Pons (tissue), 1 donor: ENCODE measurements at places on chromosomes 13 and 19.
A peak's percentile ranks its signal among the peaks of the same experiment; 100 is the strongest.

- no peak for DNase-seq
Measured at GRCh38 chr19:3979289-3979673, 6.0 kb downstream of the EEF2 start.

DNA sequence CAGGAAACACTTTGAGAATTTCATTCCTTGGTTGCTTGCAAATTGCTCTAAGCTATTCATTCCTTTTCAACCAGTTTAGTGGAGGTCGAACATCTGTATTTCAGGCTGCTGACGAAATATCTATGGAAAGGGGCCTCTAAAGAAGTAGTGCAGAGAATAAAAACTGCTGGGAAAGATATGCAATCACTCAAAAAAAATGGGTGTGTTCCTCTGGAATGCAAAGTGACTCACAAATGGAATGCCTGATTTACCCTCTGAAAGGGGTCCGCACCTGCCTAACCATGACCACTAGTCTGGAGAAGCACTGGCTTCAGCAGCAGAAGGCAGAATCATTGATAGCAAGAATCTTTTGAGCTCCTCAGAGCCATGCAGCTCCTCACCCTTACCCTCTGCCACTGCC, 129.4 kb downstream of the PCDH9 start:
- no peak for DNase-seq

GRCh38 chr13:101706651-101707050, 254.2 kb downstream of the ITGBL1 start:
- DNase-seq: peak; percentile 17

GRCh38 chr13:78105656-78106055, 187.0 kb upstream of the EDNRB start:
- DNase-seq: peak; percentile 9

GRCh38 chr13:66689037-66689619, 541.0 kb downstream of the PCDH9 start:
- DNase-seq: peak; percentile 32

DNA sequence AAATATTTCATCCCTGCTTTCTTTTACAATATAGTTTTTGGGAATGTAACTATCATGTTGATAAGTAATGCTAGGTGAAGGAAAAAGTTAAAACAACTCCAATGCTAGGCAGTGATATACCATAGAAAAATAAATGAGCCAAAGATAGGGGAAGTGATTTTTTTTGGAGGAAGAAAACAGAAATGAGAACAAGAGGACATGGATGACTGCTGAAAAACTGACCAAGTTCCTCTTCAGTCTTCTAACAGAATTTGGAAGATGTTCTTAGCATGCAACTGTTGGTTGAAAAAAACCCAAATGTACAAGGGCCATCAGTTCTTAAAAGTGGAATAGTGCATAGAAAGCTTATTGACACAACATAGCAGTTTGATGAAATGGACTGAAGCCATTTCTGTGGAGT, 262.5 kb upstream of the STARD13 start:
- no peak for DNase-seq

DNA sequence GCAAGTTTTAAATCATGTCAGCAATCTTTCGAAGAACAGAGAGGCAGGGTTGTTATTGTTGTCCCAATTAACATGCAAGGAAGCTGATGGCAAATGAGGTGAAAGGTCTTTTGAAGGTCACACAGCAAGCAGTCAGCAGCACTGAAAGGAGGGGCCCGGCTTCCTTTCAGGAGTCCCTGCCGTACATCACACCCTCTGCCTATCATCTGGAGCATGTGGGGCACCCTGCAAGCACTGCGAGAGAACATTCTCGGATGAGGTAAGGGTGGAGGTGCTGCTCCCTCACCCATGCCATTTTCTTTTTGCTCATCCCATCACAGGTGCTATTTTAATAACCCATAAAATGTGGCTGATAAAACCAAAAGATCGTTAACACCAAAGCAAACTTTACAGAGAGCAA, 111.2 kb downstream of the ENOX1 start:
- no peak for DNase-seq

DNA sequence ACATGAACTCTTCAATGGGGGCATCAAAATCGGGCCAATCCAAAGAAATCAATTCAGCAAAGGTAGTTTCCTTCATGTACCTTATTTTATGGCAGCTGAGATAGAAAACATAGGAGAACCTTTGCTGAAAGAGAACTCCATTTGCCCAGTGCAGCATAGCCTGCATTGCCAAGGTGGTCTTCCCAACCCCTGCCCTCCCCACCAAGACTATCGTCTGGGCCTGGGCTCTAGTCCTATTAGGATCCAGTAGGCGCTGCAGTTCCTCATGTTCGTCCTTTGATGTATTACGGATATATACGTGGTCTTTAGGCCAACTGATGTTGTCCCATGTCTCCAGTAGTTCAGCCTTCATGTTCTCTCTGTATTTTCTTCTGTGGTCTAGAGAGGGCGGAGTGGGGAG, 19.2 kb downstream of the NLRP13 start:
- DNase-seq: no peak

DNA sequence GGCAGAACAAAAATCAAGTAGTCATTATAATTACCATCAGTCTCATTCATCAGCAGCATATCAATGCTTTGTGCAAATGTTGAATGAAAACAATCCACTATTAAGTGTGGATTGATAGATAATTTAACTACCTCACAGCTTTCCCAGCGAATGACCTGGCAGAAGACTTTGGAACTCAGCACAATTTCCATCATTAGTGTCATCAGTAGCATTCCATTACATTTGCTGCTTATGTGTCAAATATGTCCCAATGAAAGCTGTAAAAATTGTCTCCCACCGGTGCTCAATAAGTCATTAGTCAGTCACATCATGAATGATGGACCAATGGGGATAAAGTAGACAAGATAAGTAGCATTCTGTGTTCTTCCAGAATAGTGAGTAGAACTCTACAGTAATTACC, 1513.5 kb upstream of the PRR20A start:
- no peak for DNase-seq

DNA sequence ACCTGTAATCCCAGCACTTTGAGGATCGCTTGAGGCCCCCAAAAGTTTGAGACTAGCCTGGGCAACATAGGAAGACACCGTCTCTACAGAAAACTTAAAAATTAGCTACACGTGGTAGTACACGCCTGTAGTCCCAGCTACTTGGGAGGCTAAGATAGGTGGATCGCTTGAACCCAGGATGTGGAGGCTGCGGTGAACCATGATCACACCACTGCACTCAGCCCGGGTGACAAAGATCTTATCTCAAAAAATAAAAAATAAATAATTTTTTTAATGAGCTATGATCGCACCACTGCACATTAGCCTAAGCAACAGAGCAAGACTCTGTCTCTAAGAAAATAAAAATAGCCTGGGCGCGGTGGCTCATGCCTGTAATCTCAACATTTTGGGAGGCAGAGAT, 6.6 kb downstream of the RCBTB2 start:
- DNase-seq: no peak

GRCh38 chr13:108752276-108752675, 122.9 kb downstream of the MYO16 start:
- no peak for DNase-seq

- DNase-seq: no peak
Measured at GRCh38 chr19:55273978-55274707, 5.8 kb downstream of the HSPBP1 start.

DNA sequence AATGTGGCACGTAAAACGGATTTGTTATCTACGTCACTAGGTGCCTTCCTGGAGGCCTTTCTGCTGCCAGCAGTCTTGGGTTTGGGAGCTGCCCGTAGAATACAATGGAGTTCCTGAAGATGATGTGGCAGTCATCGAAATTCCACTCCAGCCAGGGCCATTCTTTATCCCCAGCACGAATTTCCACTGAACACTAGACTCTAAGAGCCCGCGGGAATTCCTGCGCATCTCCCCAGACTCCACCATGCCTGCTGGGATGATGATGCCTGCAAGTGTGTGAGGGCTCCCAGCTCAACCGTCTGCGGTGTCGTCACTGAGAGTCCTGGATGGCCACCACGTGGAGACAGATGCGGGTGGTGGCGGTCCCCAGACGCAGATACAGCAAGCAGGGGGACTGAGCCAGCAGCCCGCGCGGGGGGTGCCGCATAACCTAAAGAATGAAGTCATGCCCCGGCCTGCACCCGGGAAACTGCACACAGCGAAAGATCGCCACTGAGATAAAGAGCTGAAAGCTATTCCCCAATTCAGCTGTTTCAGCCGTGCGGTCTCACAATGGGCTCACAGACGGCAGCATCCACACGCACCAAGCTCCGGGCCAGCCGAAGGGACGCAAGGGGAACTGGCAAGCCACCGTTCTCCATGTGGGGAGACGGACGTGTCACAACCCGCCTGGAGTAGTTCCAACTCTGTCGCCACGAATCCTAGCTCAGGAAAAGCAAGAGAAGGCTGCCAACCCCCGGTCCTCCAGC, 41.1 kb downstream of the COL4A1 start:
- no peak for DNase-seq

- peak; percentile 39 for DNase-seq
Measured at GRCh38 chr19:50488389-50489194, 11.9 kb upstream of the GARIN5A start.

- no peak for DNase-seq
Measured at GRCh38 chr13:36718686-36719085, 44.9 kb downstream of the SERTM1 start.

- no peak for DNase-seq
Measured at GRCh38 chr19:27741236-27741635, 1471.7 kb downstream of the UQCRFS1 start.

DNA sequence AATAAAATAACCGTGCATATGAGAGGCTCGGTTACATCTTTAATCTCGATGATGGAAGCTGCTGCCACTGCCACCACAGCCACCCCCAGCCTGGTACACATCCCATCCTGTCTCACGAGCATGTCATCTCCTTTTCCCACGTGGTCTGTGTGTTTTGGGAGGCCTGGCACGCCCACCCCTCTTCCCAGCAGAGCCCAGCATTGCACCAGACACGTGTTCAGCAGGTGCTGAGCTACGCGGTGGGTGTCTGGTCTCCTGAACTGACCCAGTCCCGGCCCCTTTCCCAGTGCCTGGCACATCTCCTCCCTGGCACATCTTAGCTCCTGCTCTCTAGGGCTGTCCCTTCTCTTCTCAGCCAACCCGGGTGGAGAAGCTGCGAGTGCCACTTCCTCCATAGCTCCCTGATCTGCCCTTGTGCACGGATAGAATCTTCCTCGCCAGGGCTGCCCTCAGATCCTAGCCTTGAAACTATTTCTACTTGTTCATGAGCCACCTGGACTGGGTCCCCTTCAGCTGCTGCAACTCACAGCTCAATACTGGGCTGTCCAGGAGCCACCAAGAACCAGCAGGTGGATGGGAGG, 36.8 kb upstream of the ZNF536 start:
- DNase-seq: peak; percentile 36

GRCh38 chr13:38685974-38686576, 802 bp upstream of the FREM2 start:
- DNase-seq: peak; percentile 83

DNA sequence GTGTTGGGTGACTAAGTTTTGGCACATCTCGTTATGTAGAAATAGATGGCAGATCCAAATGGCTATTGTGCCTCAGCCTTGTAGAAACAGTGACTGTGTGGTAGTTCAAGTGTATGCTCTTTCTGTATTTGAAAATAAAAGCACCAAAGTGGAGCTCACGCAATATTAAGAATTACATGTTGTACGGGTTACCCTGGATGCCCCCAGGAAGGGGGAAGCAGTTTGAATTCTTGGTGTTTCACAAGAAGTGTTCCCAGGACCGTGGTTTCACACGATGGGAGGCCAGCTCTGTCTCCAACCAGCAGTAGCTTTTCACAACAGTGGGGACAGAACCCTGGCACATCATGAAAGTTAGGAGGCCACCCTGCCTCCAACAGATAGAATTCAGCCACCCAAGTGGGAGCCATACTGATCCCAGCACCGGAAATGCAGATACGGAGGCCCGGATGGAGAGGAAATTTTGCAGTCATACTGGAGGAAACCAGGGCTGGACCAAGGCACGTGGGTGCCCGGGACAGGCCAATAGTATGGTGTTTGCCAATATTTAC, 8.9 kb downstream of the FLT1 start:
- DNase-seq: no peak

- no peak for DNase-seq
Measured at GRCh38 chr13:64186071-64186470, 2770.4 kb upstream of the PCDH20 start.

- DNase-seq: no peak
Measured at GRCh38 chr13:33935969-33936368, 118.0 kb downstream of the RFC3 start.

GRCh38 chr19:10295847-10296591, 6.3 kb downstream of the ICAM5 start:
- no peak for DNase-seq

- DNase-seq: no peak
Measured at GRCh38 chr19:4007836-4008539, 452 bp downstream of the PIAS4 start.

DNA sequence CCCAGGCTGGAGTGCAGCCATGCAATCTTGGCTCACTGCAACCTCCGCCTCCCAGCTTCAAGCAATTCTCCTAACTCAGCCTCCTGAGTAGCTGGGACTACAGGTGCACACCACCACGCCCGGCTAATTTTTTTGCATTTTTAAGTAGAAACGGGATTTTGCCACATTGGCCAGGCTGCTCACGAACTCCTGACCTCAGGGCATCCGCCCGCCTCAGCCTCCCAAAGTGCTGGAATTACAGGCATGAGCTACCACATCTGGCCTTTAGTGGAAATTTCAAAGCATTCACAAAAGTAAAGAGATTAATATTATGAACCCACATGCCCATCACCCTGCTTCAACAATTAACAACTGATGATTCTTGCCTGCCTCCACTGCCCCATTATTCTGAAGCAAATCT, 20.5 kb upstream of the LATS2 start:
- DNase-seq: no peak

GRCh38 chr13:52879950-52880741, 31.7 kb upstream of the PCDH8 start:
- DNase-seq: no peak

DNA sequence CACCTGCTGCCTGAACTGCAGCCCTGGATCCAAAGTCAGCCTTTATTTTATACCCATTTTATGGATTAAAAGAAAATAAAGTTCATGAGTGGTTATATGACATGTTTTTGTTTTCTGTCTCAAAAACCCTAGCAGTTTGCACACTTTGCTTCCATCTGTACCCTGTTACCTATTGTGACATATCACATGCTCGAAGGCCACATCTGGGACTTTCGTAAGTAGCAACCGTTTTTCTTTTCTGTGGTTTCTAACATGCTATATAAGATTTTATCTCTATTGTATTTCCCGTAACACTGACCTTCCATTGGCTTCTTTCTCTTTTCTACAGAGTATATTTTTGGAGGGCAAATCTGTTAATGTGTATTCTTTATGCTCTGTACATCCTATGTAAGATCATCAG, 1007.2 kb downstream of the PCDH9 start:
- no peak for DNase-seq

- DNase-seq: no peak
Measured at GRCh38 chr13:114081761-114082681, 50.4 kb downstream of the RASA3 start.
